ENCODE measurements at places on chromosomes 7 and 10.

DNA sequence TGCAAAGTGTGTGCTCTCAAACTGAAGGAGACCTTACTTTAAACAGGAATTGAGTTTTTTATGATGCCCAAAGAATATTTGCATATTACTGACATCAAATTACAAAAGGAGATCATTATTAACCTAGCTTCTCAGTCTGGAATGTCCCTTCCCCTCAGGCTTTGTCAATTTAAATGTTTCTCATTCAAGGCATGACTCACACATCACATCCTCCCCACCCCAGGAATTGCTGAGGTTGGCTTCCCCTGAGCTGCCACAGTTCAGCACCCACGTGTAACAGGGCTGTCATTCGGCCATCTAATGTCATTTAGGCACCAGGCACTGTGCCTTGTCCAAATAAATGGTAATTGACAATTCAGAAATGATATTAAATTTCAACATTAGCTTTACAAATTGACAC lies 305.9 kb upstream of the MGMT start:
- DNase-seq = no peak

DNA sequence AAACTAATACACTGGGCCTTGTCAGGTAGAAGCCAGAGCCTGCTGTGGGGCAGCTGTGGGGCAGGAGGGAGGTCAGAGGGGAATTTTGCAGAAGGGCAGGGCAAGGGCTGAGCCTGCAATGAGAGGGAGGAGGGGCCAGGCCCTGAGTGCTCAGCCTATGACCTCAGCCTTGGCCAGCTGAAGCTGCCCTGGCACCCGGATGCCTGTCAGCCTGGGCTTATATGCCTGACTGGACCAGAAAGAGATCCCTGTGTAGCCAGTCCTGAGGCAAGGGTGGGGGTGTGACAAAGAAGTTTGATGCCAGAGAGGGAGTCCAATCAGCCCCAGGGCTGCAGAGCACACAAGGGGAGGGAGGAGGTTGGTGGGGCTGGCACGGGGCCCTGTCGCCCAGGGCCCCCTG lies 22.3 kb upstream of the PRRT4 start:
- no peak for DNase-seq

DNA sequence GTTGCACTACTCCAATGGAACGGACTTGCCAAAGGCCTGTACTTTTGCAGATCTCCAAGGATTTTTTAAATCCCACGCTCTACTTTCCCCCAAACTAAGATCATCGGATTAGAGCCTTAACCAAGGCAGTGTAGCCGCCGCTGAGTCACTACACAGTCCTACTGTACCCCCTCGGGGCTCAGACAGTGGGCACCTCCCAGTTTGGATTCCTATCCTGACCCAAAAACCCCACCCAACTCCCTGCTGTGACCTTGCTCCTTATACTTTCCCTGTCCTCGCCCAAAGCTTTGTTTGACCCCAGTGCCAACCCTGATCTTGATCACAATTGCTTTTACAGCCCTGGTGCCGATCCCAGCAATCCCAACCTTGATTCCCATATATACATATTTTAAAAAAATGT lies 17.5 kb upstream of the PLAU start:
- DNase-seq = no peak

- no peak for DNase-seq
Observed at GRCh38 chr7:45590679-45591057, 16.5 kb downstream of the ADCY1 start.

DNA sequence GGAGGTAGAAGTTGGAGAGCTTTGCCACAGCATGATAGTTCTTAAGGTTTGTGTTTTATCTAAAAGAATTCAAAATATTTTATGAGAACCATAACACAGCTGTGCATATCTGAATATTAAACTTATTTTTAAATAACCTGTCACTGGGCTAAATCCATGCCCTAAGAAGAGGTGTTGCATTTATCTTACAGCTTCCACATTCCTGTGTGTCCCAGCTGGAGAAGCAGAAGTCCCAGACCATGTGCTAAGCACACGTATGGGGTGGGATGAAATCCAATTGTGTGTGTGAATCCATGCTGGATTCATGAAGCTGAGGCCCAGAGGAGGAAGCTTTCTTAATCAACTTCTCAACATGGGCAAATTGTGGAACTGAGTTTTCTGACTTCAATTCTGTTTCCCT lies 121.5 kb downstream of the PKD1L1 start:
- no peak for DNase-seq

DNA sequence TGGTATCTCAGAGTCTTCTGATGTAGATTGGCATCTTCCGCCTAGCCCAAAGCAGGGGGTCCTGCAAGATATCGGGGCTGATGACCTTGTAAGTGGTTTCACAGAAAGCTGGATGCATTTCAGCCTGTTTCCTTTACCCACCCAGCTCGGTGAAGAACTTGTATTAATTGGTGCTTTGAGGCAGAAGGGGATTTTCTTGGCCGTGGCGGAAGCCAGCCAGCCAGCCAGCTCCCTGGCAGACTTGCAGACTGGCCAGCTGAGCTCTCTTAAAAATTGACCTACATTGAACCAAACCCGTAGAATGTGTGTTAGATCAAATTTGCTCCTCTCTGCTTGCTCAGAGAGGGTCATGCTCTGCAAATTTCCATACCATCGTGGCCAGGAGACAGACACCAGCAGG lies 218.4 kb downstream of the ADAM12 start:
- no peak for DNase-seq

Data from activated gamma-delta T cell treated with anti-CD3 and anti-CD28 coated beads, Interleukin-2, amount 50 U/mL, for 16 hours (primary cell).